ENCODE measurements at places on chromosomes 5 and 9.

DNA sequence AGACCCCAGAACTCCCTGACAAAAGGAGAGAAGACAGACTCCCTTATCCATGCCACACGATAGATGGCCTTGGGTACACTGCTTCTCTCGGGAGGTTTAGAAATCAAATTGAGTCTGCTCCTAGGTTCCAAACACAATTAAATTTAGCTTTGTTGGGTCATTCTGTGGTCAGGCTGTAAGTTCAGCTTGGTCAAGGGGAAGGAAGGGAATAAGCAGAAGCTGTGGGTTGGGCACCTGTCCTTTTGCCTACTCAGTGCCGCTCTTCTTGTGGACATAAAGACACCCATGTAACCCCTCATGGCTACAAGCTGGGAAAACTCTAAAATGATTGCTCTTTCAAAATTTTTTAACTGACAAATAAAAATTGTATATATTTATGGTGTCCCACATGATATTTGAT lies 19.1 kb upstream of the AK3 start:
- no peak for DNase-seq

- DNase-seq, result no peak
Measured at GRCh38 chr5:59346514-59346913, 547.0 kb downstream of the PDE4D start.

- no peak for DNase-seq
Measured at GRCh38 chr9:27537027-27537435, 7.4 kb upstream of the MOB3B start.

DNA sequence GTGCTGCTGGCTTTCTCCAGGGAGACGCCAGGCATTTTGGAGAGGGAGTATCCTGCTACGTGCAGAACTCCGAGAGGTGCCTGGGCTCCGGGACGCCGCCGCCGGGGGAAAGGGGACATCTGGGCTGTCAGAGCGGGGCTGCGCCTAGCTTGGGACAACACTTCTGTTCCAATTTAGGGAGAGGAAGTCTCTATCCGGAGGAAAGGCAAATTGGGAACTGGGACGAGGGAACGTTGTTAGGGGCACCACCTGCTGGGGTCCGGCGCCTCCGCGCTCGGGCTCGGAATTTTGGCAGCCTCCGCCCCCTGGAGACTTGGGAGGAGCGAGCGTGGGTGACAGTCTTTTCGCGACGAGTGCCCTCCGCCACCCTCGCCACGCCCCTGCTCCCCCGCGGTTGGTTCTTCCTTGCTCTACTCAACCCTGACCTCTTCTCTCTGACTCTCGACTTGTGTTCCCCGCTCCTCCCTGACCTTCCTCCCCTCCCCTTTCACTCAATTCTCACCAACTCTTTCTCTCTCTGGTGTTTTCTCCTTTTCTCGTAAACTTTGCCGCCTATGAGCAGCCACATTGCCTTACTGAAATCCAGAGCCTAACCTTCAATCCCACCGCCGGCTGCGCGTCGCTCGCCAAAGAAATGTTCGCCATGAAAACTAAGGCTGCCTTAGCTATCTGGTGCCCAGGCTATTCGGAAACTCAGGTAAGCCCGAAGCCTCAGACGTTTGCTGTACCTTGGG lies 1.6 kb downstream of the TSLP start:
- no peak for DNase-seq

- DNase-seq, result peak; percentile 73
Measured at GRCh38 chr5:42993516-42994245, 46.4 kb downstream of the ANXA2R start.

DNA sequence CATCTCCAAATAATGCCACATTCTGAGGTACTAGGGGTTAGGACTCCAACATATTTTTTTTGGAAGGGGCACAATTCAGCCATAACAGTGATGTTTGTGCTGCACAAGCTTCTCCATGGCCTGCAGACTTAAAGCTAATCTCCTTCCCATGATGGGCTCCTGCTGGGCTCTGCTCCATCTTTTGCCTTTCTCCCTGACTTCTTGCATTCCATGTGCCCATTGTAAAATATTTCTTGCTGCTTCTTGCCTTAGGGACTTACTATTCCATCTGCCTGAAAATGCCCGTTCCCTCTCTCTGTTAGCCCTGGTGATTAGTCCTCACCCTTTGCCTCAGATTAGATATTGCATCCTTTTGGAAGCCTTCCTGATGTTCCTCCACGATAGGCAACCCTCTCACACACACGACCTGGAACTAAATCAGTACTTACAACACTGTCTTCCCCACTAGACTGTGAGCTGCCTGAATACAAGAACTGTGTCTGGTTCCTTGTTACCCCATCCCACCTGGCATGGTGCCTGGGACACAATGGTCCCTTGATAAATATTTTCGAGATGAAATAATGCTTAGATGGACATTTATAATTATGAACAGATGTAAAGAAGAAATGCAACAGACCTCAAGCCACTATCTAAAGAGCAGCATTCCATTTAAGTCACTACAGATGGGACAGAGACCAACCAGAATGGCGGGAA lies 33.5 kb downstream of the OR1J1 start:
- DNase-seq, result no peak

DNA sequence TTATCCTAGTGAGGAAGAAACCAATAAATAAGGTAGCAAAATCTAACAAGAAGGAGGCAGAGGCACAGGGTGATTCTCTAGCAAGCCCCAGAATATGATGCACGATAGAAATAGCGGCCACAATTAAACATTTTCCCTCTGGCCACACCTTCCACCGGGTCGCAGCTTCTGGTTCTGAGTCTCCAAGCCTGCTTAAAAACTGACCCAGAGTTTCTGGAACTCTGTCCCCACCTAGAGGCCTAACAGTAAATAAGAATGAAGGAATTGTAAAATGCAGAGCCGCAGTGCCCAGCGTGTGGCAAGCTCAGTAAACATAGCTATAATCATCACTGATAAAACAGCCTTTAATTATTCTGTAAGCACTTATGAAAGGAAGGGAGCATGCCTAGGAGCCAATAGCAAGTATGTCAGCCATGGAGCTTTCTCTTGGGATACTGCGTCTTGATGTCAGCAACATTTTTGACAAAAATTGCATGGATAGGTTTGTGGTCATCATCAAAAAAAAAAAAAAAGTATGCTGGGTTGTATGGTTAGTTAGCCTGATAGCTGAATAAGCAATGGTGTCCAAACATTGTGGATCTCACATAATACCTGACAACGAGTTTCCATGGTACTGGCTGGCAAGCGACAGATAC lies 465.5 kb downstream of the DNAH5 start:
- no peak for DNase-seq

DNA sequence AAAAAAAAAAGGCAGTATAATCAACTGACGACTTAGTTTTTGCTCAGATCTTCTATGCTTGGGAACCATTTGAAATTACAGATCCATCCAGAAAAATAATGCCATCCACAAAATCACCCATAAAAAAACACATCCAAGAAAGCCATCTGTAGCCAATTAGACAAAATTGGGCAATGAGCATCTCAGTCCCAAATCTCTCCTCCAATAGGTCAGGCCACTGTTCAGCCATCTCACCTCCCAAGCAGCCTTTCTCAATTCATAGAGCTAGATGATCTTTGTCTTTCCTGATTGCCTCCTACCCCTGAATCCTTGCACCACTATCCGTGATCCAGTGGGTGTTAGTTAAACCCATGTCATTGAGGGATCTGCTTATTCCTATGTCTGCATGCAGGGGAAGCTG lies 139.6 kb downstream of the SCAMP1 start:
- no peak for DNase-seq

DNA sequence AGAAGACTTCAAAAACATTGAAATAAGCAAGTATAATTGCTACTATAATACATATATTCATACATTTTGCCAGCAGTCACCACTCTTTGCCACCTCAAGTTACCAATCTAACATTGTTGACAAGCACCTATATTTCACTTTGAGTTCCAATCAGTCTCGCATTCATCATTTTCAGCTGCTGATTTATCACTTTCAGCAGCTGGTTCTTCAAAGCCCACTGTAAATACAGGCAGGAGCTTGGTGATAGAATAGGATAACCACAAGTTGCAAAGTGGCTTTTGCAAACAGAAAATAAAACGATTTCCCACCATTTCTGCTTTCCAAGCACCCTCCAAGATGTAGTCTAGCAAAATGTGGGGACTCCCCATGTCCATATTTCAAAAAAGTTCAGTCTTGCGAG lies 114.2 kb upstream of the ITGA1 start:
- no peak for DNase-seq

GRCh38 chr9:8653855-8654254 lies 854.3 kb upstream of the DMAC1 start:
- no peak for DNase-seq

GRCh38 chr5:149386166-149386565 lies 7.1 kb upstream of the IL17B start:
- DNase-seq, result no peak

DNA sequence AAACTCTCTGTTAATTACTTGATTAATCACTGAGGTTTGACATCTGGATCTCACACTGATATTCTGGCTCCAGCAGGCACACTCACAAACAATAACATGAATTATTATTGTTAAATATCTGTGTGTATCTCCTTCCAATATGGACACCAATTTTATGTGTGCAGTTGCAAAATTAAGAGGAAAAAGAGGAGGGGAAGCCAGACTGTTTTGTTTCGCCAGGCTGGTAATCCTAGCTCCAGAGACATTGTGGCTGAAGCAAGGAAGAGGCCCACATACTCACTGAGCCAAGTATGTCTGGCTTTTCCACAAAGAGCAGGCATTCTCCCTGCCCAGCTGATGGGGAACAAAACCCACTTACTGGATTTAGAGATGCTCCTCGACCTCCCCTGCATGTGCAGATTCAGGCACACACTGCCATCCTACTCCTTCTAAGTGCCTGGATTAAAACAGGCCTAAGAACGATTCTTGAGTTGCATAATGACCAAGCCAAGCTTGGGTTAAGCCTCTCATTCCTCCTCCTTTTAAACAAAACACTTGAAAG lies 181.9 kb downstream of the ESM1 start:
- no peak for DNase-seq

DNA sequence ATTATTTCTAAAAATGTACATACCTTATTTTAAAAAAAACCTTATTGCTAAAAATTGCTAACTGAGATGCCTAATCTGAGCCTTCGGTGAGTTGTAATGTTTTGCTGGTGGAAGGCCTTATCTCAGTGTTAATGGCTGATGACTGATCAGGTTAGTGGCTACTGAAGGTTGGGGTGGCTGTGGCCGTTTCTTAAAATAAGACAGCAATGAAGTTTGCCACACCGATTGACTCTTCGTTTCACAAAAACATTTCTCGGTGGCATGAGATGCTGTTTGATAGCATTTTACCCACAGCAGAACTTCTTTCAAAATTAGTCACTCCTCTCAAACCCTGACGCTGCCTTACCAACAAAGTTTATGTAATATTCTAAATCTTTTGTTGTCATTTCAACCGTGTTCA lies 14.7 kb downstream of the CENPK start:
- no peak for DNase-seq

DNA sequence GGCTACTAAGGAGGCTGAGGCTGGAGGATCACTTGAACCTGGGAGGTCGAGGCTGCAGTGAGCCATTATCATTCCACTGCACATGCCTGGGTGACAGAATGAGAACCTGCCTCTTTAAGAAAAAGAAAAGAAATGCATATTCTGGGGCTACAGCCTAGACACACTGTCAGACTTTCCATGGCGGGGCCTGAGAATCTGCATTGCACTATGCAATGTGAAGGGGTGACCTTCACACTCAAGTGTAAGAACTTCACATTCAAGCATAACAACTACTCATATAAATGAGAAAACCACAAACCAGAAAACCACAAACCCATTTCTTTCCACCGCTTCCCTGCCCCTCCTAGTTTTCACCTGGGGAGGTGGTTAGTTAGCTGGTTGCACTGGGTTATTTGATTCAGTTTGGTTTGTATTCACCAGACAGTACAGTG lies 18.0 kb upstream of the FBP2 start:
- peak; percentile 9 for DNase-seq

- no peak for DNase-seq
Measured at GRCh38 chr5:19608444-19609002, 379.5 kb downstream of the CDH18 start.

GRCh38 chr9:129547063-129547462 lies 73.8 kb downstream of the C9orf50 start:
- no peak for DNase-seq

GRCh38 chr9:129247285-129248153 lies 69.5 kb upstream of the IER5L start:
- DNase-seq, result no peak

- DNase-seq, result no peak
Measured at GRCh38 chr9:134930398-134930797, 12.7 kb upstream of the FCN1 start.

DNA sequence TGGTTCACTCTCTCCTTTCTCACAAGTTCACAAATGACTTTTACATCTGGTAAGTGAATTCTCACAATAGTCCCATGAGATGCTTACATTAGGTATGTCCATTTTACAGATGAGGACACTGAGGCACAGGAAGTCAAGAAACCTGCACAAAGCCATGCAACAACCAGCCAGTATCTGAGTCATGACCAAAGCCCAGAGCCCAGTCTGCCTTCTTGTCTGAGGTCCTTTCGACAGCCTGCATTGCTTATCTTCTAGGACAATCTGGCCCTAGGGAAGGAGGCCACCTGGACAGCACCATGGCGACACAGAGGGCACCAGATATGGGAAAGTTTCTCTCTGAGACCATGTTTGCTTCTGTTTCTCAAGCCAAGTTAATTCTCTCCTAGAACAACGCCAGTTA lies 197.1 kb downstream of the NSG2 start:
- no peak for DNase-seq

- DNase-seq, result no peak
Measured at GRCh38 chr5:38718771-38719391, 126.9 kb upstream of the OSMR start.

- DNase-seq, result no peak
Measured at GRCh38 chr5:68817632-68818031, 276.2 kb upstream of the SLC30A5 start.

DNA sequence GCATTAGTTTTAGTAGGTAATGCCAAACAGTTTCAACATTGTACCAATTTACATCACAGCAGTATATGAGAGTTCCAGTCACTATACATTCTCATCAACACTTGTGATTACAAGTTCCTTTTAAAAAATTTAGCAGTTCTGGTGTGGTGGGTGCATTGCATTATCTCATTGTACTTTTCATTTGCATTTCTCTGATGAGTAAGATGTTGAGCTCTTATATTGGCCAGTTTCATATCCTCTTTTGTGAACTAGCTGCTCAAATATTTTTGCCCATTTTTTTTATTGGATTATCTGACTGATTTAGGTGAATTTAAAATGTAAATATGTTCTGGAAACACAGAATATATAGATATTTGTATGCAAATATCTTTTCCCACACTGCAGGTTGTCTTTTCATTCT lies 160.9 kb upstream of the NR3C1 start:
- no peak for DNase-seq
